Stimulated activated CD4-positive, alpha-beta T cell treated with anti-CD3 and anti-CD28 coated beads, Interleukin-1b, Interleukin-23, amount 100 ng/mL, for 1 hour (primary cell): ENCODE measurements at places on chromosomes 3 and 15.

DNA sequence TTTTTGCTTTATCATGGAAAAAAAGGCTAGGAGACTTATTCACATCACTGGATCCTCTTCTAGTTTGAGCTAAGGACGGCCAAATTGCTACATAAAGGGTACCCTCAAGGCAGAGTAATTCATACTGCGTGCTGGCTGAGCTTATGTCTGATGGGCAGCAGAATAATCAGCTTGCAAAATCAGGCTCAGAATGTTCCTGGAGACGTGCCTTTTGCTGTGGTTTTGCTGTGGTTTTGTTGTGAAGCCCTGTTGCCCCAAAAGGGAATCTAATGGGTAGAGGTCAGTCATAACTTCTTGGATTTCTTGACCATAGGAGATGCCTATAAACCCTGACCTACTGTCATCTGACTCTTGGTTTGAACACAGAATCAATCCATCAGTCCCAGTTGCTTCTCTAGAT, 189.9 kb downstream of the SOX2 start:
- DNase-seq: no peak

DNA sequence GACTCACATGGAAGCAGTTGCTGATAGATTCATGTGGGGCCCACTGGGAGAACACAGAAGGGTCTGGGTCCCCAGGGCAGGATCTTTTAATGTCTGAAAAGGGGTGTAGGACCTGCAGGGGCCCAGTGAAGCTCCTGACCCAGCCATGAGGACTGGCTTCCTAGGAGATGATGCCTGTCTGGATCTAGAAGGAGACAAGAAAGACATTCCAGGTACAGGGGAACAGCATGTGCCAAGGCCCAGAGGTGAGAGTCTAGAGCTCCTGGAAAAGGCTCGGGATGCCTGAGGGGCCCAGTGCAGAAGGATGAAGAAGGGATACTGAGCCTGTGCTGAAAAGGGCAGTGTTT, 4.7 kb upstream of the SEMA3F start:
- DNase-seq: no peak

DNA sequence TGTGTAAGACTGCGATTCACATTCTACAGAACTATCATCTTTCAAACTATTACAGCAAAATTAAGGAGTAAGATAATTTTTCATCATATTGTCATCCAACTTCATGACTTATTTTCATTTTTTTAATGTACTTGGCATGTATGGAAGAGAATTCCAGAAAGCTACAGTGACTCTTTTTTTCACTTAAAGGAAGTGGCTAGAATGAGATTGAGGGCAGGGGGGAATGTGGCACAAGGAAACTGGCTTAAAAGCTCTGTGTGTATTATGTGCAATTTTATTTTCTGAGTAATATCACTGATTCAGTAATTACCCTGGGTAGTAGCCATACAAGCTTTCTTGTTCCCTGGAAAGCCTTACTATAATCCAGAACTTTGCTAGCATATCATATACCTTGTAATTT, 94.6 kb downstream of the FILIP1L start:
- no peak for DNase-seq

DNA sequence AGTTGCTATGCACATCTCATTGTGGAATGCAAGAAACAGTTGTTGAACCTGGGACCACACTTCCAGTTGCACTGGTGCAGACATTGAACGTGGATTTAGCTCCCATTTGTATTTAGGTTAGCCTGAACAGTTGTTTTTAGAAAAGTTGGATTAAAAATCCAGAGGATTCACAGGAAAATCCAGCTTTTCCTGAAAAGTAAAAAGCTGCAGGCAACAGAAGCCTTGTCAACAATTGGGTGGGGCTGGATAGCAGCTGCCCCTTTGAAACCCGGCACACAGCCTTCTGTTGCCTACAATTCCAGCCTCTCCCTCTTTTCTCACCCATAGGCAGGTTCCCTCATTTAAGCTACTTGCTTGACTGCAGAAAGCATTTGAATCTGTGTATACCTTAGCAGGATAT, 165.3 kb upstream of the TBL1XR1 start:
- DNase-seq: no peak

DNA sequence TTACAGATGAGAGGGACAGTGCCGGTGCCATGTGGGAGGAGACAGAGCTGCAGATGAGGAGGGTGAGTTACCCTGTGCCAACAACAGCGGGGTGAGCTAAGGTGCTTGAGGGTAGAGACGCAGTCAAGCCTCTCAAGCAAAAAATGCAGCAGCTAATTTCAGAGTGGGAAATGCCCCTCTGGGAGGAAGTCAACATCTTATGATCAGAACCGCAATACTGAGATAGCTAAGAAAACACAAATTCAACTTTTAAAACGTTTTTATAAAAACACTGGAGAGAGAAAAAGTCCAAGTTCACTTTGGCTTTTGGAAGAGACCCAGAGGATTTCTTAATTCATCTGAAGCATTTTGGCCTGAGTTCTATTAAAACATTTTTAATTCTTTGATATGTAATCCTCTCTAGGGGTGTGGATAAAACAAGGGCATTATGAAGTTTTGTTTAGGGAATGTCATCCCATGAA, 319.2 kb downstream of the SLC9A9 start:
- no peak for DNase-seq

- no peak for DNase-seq
These were observed 566.3 kb downstream of the AGBL1 start for GRCh38 chr15:86645925-86646500.

- DNase-seq: no peak
These were observed 131.7 kb downstream of the STAG1 start for GRCh38 chr3:136620436-136620835.

GRCh38 chr15:29686079-29686425, 136.2 kb downstream of the TJP1 start:
- DNase-seq: no peak

DNA sequence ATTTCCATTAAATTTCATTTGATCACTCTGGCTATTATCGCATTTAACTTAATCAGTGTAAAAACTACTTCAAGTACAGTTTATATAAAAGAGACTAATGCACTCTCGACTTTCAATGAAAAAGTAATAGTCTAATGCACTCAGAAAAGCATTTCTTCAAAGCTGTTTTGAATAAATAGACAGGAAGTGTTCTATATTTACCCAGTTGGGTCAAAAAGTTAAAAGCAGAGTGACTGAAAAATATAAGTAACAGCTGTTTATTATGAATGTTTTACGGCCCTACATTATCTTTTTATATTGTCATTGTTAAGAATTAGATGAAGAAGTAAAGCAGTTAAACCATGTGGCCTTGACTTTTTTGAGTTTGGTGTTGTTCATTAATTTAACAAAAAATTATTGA, 391.8 kb downstream of the ZPLD1 start:
- DNase-seq: no peak

- DNase-seq: no peak
These were observed 96.0 kb downstream of the VPS8 start for GRCh38 chr3:184907681-184908649.

GRCh38 chr15:80581976-80582375, 113.1 kb upstream of the ABHD17C start:
- no peak for DNase-seq

- DNase-seq: no peak
These were observed 14.7 kb downstream of the IQGAP1 start for GRCh38 chr15:90402767-90403166.

DNA sequence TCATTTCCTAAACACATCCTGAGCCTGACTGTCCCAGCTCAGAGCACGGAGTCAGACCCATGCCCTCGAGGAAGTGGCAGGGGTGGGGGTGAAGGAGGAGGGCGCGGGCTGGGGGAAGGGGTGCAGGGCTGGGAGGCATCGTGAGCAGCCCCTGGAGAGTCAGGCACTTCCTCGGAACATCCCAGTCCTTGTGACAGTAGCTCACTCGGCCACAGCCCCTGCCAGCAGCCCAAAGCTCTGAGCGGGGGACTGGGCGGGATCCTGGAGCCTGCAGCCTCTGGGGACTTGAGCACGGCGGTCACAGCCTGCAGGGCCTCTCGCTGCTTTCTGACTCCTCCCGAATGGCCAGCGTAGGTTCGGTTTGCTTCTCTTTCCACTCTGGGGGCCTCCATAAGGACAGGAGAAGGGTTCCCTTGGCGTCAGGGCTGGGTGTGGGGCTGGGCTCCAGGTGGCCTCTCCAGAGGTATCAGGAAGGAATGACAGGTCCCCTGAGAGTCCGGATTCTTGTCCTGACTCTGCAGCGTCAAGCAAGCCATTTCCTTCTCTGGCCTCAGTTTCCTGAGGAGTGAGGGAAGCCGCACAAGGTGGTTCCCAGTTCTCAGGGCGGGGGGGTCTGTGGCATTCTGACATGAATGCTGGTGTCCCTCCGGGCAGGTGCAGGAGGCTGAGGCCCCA, 20.9 kb downstream of the PSTPIP1 start:
- DNase-seq: no peak

GRCh38 chr3:15333099-15333955, 941 bp upstream of the SH3BP5 start:
- DNase-seq: no peak

DNA sequence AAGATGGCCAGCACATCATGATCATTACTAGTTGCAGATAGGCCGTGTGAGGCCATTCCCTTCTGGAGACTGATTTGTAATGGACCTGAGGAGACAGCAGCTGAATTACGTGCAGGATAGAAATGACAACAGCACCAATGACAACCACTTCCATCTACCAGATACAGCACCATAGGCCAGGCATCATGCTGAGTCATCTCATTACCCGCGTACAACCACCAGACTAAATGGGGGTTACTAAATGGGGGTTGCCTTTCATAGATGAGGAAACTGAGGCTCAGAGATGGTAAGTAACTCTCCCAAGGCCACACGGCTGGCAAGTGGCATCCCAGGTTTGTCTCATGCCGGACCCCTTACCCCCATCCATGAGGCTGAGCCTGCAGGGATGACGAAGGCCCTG, 32.8 kb upstream of the FAM107A start:
- no peak for DNase-seq

- DNase-seq: no peak
These were observed 120.3 kb downstream of the FMN1 start for GRCh38 chr15:33074212-33074611.

GRCh38 chr3:172568701-172569100, 45.5 kb upstream of the TNFSF10 start:
- DNase-seq: no peak

GRCh38 chr15:75840659-75841058, 2.6 kb upstream of the UBE2Q2 start:
- no peak for DNase-seq

GRCh38 chr3:182618085-182618732, 175.1 kb upstream of the ATP11B start:
- DNase-seq: no peak

- DNase-seq: no peak
These were observed 149.8 kb downstream of the TMCO5A start for GRCh38 chr15:38084289-38084688.

- DNase-seq: no peak
These were observed 51.9 kb downstream of the RASA2 start for GRCh38 chr3:141538568-141539240.

GRCh38 chr15:94834494-94834893, 603.1 kb downstream of the MCTP2 start:
- DNase-seq: no peak

DNA sequence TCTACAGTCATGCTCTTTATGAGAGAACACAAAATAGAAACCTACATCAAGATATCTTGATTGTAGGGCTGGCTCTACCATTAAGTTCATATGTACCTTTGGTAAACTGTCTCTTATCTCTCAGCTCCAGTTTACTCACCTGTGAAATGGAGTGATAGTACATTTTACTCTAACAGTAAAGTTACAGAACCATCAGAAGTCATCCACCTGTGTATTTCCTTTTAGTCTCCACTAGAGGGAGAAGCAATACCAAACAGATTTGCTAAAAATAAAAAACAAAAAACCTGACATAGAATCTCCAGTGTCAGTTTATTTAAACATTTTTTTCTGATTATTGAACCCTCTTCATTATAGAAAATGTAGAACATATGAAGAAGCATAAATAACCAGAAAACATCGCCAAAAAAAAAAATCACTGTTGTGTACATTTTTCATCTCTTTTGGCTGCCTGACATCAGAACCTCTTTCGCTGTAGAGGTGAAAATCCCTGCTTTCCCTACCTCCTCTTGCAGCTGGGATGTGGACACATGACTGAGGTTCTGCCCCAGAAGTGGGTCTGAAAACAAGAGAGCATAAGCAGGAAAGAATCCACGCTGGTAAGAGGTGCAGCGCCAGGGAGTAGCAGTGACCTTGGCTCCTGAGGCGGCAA, 48.7 kb upstream of the WDR72 start:
- DNase-seq: no peak

DNA sequence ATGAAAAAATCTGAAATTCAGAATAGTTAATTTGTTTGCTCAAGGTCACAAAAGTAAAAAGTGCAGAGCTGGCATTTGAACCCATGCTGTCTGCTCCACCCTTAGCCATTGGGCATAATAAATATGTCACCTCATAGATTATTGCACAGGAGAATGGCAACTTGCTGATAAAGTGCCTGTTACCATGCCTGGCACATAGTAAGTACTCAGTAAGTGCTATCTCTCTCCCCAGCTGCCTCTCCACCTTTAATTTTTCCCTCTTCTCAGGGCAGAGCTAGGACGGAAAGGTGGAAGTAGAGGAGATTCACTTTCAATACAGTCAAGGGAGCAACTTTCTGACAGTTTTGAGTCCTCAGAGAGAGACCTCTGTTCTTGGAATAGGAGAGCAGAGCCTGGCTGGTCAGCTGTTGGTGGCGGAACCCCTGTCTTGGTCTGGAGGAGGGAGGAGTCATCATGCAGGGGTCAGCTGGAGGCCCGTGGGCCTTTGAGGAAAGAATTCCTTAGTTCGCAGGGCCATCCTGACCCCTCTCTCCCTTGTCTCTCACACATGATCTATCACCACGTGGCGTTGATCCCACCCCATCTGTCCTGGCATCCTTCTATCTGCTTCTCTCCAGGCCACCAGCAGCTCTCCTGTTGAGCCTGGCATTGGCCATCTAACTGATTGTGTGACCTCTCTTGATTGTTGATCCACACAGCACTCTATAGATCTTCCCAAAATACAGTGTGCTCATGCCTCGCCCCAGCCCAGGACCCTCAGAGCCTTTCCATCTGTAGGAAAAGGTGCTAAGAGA, 149.3 kb downstream of the RPLP1 start:
- DNase-seq: no peak

DNA sequence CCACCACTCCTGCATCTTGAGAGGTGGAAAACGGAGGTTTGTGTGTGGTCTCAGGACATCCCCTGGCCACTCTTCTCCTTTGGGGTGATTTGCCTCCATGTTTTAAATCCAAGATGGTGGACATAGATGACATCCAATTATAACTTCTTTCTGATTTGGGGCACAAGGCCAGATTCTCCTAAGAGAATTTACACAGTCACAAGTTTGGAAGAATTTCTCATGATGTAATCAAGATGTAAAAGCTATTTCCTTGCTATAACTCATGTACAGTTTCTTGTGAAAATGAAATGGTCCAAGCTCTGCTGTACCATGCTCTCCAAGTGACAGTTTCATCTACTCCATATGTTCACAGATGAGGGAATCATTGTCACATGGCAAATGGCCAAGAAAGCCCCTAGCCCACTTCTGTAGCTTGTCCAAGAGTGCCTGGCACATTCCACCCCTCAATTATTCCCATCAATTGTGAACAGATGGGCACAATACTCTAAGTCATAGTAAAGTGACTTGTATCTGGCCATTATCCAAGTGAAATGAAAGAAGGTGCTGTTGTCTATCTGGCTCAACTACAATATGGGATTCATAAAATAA, 134.6 kb upstream of the ROPN1 start:
- DNase-seq: no peak
